ENCODE measurements at places on chromosomes 7 and 10. TPM values are rescaled to one million over a fixed set of nuclear protein-coding genes. Genes with fewer than 3 reads are reported as not detected.
A peak's percentile ranks its signal among the peaks of the same experiment; 100 is the strongest.

- peaks cover 6% of the 10 kb centered on the region for H3K4me1 ChIP-seq
- peaks cover 36% of the 10 kb centered on the region for H3K36me3 ChIP-seq
- H3K4me3 ChIP-seq: no peak overlapping the region
- H3K27ac ChIP-seq: peak overlapping the region; percentile 46
- H3K27me3 ChIP-seq: no peaks in the 10 kb centered on the region
Measured at GRCh38 chr10:97659589-97659988, 19.1 kb downstream of the PI4K2A start.

DNA sequence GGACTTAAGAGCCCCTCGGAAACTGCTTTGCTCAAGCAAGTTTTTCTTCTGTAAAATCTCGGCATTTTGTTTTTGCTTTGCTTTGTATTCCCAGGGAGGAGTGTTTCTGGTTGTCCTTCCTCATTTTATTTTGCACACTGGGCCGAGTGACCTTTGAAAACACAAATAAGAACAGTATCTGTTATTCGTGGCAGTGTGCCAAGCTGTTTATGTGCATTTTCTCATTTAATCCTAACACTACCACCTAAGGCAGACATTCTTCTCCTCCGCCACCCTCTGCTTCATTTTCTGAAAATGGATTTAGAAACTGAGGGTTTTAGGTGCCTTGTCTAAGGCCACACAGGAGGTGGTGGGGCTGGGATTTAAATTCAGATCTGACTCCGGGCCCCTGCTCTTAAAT lies 218.5 kb downstream of the TCF7L2 start:
- H3K27ac ChIP-seq: no peak overlapping the region
- peak; percentile 7 for DNase-seq
- 0 out of 2 replicates have a peak, but pooled peaks cover 13% of the 10 kb centered on the region for H3K36me3 ChIP-seq
- H3K4me1 ChIP-seq: no peaks in the 10 kb centered on the region

The CDHR3 gene
- 2.8 TPM for polyA plus RNA-seq

The FAM13C gene
- 0.56 TPM for polyA plus RNA-seq

GRCh38 chr10:58217612-58218011 lies 50.1 kb downstream of the IPMK start:
- H3K27ac ChIP-seq: no peak overlapping the region
- no peaks in the 10 kb centered on the region for H3K36me3 ChIP-seq
- peak; percentile 52 for DNase-seq
- no peak overlapping the region for H3K4me3 ChIP-seq

DNA sequence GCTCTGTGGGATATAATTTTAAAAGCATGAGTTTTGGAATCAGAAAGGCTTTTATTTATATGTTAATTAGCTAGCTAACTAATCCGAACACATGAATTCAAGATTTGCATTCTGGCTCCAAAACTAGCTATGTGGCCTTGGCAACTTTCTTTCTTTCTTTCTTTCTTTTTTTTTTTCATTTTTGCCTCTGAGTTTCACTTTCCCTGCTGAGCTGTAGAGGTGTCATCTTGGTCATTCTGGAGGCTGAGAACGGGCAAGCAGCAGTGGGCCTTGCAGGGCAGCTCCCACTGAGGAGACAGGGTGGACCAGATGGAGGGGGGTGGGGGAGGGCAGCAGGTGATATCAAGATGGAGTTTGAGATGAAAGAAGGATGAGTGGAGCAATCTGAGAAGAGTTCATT lies 24.8 kb upstream of the SFMBT2 start:
- no peaks in the 10 kb centered on the region for H3K4me1 ChIP-seq
- no peak overlapping the region for H3K27ac ChIP-seq
- DNase-seq: no peak
- no peak overlapping the region for H3K4me3 ChIP-seq
- H3K36me3 ChIP-seq: no peaks in the 10 kb centered on the region

The TFR2 gene
- 0.79 TPM for polyA plus RNA-seq

- no peak overlapping the region for H3K4me3 ChIP-seq
- H3K36me3 ChIP-seq: no peaks in the 10 kb centered on the region
- H3K4me1 ChIP-seq: no peaks in the 10 kb centered on the region
- no peak for DNase-seq
Measured at GRCh38 chr7:1939434-1940401, 269.6 kb downstream of the ELFN1 start.

The A1CF gene
- polyA plus RNA-seq: not detected

All from GM23248 (cell line).